ENCODE measurements at places on chromosomes 3 and 15. TPM values are rescaled to one million over a fixed set of nuclear protein-coding genes. Genes with fewer than 3 reads are reported as not detected.

- DNase-seq: peak; percentile 18
- no peak overlapping the region for H3K27ac ChIP-seq
- H3K4me3 ChIP-seq: no peak overlapping the region
- H3K36me3 ChIP-seq: peaks cover 5% of the 10 kb centered on the region
- H3K27me3 ChIP-seq: no peaks in the 10 kb centered on the region
- H3K4me1 ChIP-seq: peaks cover 7% of the 10 kb centered on the region
Measured at GRCh38 chr15:85141726-85142125, 160.1 kb downstream of the PDE8A start.

- no peaks in the 10 kb centered on the region for H3K27me3 ChIP-seq
- no peaks in the 10 kb centered on the region for H3K36me3 ChIP-seq
- no peak overlapping the region for H3K4me3 ChIP-seq
- no peak for DNase-seq
Measured at GRCh38 chr15:74784426-74785193, 2.7 kb downstream of the CSK start.

DNA sequence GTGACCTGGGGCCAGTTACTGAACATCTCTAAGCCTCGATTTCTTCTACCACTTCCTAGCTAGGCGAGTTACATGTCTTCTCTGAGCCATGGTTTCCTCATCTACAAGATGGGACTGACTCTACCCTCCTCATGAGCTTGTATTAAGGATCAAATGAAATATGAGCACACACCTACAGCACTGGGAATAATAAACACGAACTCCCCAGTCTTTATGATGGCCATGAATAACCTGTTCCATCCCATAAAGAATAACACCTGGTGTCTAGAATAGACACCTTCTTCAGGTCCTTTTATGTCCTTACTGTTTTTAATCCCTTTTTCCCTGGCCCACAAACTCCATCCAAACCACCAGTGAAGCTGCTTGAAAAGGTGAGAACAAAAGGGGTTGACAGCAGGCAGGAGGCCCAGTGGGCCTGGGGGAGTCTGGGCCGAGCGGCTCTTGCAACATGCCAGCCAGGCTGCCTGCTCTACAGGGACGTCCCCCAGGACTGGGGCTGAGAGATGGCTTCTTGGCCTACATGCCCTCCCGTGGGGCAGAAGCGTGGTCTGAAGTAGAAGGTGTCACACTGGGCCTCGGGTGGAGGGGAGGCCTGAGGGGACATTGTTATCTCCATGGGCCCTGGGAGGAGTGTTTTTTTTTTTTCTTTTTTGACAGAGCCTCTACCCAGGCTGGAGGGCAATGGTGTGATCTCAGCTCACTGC is 178.2 kb downstream of the RAB11A start:
- no peak overlapping the region for H3K27ac ChIP-seq
- no peaks in the 10 kb centered on the region for H3K36me3 ChIP-seq
- H3K4me1 ChIP-seq: no peaks in the 10 kb centered on the region
- DNase-seq: no peak

GRCh38 chr3:183779896-183780465 is 45.4 kb downstream of the MAP6D1 start:
- H3K27me3 ChIP-seq: no peaks in the 10 kb centered on the region
- H3K36me3 ChIP-seq: peaks cover 41% of the 10 kb centered on the region
- H3K4me3 ChIP-seq: no peak overlapping the region
- H3K4me1 ChIP-seq: no peaks in the 10 kb centered on the region

GRCh38 chr15:39266890-39267289 is 314.0 kb upstream of the THBS1 start:
- no peak overlapping the region for H3K27ac ChIP-seq
- H3K4me1 ChIP-seq: peaks cover 27% of the 10 kb centered on the region
- DNase-seq: no peak
- H3K36me3 ChIP-seq: no peaks in the 10 kb centered on the region
- no peak overlapping the region for H3K4me3 ChIP-seq

The CCDC54 gene
- not detected for total RNA-seq

The PLCH1 gene
- total RNA-seq: 0.65 TPM

The RUBCN gene
- total RNA-seq: 21.2 TPM

DNA sequence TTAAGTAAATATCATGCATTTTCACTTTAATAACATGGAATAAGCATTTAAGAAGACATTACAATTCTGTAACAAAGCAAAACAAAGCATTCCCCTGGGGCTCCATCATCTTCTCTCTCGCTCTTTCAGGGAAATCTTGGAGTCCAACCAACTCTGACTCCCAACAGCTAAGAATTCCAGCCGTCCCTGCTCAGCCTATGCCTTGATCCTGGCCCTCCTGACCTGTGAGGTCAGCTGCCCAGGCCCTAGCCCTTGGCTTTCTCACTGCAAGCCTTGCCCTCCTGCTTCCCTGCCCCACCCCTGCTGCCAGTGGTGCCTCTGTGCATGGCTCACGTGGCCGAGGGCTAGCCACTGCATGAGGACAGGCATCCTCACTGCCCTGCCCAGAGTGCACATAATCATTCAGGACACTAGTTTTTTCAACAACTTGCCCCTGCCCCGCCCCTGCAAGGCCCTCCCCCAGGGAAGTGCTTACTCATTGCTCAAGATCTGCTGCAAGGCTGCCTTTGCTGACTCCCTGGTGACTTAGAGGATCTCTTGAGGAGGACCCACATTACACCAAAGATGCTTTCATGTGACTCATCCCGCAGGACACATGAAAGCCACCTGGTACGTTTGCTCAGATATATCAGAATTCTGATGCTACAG is 37.6 kb downstream of the MTMR10 start:
- peak; percentile 89 for DNase-seq
- peak overlapping the region; percentile 51 for H3K27ac ChIP-seq
- H3K27me3 ChIP-seq: no peaks in the 10 kb centered on the region
- peaks cover 25% of the 10 kb centered on the region for H3K36me3 ChIP-seq
- no peak overlapping the region for H3K4me3 ChIP-seq

- H3K4me1 ChIP-seq: peaks cover 12% of the 10 kb centered on the region
- H3K27ac ChIP-seq: no peak overlapping the region
- no peak overlapping the region for H3K4me3 ChIP-seq
- no peaks in the 10 kb centered on the region for H3K27me3 ChIP-seq
Measured at GRCh38 chr3:133663569-133664313, 2.0 kb upstream of the TOPBP1 start.

The CNBP gene
- 227 TPM for total RNA-seq

The DCLK3 gene
- total RNA-seq: not detected

DNA sequence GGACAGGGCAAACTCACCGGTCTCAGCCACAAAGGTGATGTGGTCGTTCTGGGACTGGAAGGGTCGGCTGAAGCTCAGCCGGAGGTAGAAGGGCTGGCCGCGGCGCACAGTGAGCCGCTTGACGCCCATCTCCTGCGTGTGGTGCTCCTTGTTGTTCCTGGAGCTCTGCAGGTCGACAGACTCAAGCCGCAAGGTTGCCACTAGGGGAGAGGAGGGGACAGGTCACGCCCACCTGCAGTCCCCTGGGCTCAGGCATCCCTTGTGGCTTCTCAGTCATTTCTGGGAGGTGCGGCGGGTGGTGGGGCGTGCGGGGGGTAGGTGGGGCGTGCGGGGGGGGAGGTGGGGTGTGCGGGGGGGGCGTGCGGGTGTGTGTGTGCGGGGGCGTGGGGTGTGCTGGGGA is 26.7 kb upstream of the TGM5 start:
- no peak for DNase-seq
- H3K4me3 ChIP-seq: no peak overlapping the region
- peaks cover 27% of the 10 kb centered on the region for H3K27me3 ChIP-seq
- no peaks in the 10 kb centered on the region for H3K36me3 ChIP-seq
- H3K27ac ChIP-seq: no peak overlapping the region
- peaks cover 5% of the 10 kb centered on the region for H3K4me1 ChIP-seq

The SOX14 gene
- total RNA-seq: not detected

DNA sequence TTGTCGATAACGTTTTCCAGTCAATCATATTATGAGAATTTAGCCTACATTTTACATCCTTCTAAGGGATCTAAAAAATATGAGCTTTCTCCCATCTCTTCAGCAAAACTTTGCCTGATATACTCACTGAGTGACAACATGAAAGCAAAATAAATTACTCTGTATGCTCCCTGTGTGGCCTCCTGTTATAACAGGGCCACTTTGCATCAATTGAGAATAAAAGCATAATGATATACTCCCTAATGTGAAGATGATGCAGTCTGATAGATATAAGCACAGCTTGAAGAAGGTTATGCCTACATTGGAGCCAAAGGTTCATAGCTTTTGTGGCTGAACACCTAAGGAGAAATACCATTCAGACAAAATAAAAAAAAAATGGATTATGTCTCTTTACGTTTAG is 561.3 kb upstream of the ZNF717 start:
- DNase-seq: no peak
- H3K36me3 ChIP-seq: no peaks in the 10 kb centered on the region
- H3K27ac ChIP-seq: no peak overlapping the region
- no peak overlapping the region for H3K4me3 ChIP-seq

DNA sequence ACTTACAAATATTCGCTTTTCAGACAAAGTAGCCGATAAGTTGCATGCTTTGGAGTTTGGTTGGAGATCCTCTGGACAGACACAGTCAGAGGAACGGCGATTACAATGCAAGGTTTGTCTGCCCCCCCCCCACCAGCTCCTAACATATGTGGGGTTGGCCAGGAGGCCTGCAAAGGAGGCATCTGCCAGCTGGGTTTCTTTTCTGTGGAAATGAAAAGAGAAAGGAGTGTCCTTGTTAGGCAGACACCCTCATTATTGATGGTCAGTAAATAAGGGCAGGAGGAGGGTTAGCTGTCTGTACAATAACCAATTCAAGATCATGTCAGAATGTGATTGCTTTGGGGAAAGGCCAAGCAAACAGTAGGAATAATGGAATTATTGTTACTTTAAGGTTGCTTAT is 49.1 kb downstream of the TLNRD1 start:
- no peak overlapping the region for H3K27ac ChIP-seq
- no peaks in the 10 kb centered on the region for H3K36me3 ChIP-seq
- no peaks in the 10 kb centered on the region for H3K27me3 ChIP-seq
- no peak for DNase-seq

The FBXO40 gene
- not detected for total RNA-seq

The SPINT1 gene
- total RNA-seq: 30.1 TPM

The CP gene
- 0.48 TPM for total RNA-seq

- H3K27ac ChIP-seq: no peak overlapping the region
- no peaks in the 10 kb centered on the region for H3K27me3 ChIP-seq
- H3K36me3 ChIP-seq: no peaks in the 10 kb centered on the region
- H3K4me1 ChIP-seq: peaks cover 5% of the 10 kb centered on the region
Measured at GRCh38 chr3:43369404-43370292, 83.3 kb downstream of the SNRK start.

GRCh38 chr3:89467898-89468363 is 360.5 kb downstream of the EPHA3 start:
- H3K27ac ChIP-seq: no peak overlapping the region

The APBA2 gene
- total RNA-seq: 12.7 TPM

DNA sequence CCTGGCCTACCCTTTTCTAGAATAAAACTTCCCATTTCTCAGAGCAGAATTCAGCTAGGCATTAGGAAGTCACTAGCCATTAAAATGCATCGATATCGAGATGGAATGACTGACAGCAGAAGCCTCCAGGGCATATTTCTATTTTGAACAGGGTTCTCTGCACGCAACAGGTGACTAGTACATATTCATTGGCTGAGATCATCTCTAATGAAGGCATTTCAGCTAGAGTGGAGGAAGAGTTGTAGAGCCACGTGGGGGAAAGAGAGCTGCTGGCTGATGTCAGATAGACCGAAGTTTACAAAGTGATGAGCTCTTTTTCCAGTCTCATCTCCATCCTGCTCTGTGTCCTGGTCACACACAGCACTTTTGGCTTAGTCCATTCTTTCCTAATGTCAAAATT is 7.5 kb downstream of the TMEM40 start:
- H3K27ac ChIP-seq: no peak overlapping the region
- peaks cover 12% of the 10 kb centered on the region for H3K4me1 ChIP-seq
- no peaks in the 10 kb centered on the region for H3K36me3 ChIP-seq
- peak; percentile 39 for DNase-seq
- H3K27me3 ChIP-seq: no peaks in the 10 kb centered on the region

The GOLGA8S gene
- total RNA-seq: 0.14 TPM

- no peak for DNase-seq
- H3K4me3 ChIP-seq: no peak overlapping the region
- no peaks in the 10 kb centered on the region for H3K27me3 ChIP-seq
- H3K36me3 ChIP-seq: no peaks in the 10 kb centered on the region
Measured at GRCh38 chr3:135329479-135329878, 534.4 kb downstream of the EPHB1 start.

Measured in astrocyte (in vitro differentiated cells and primary cell).